Stimulated activated CD4-positive, alpha-beta T cell treated with anti-CD3 and anti-CD28 coated beads, Interleukin-15, amount 100 ng/mL, for 1 hour (primary cell): ENCODE measurements at places on chromosomes 4 and X.
A peak's percentile ranks its signal among the peaks of the same experiment; 100 is the strongest.

GRCh38 chr4:89434364-89434988, 126.9 kb upstream of the GPRIN3 start:
- no peak for DNase-seq

- DNase-seq: no peak
Observed at GRCh38 chrX:17030092-17030491, 83.6 kb downstream of the REPS2 start.

- no peak for DNase-seq
Observed at GRCh38 chr4:8283631-8284121, 14.1 kb downstream of the HTRA3 start.

GRCh38 chrX:152861116-152861515, 30.3 kb downstream of the NSDHL start:
- DNase-seq: no peak

- no peak for DNase-seq
Observed at GRCh38 chrX:101685923-101686322, 26.3 kb upstream of the ARMCX2 start.

DNA sequence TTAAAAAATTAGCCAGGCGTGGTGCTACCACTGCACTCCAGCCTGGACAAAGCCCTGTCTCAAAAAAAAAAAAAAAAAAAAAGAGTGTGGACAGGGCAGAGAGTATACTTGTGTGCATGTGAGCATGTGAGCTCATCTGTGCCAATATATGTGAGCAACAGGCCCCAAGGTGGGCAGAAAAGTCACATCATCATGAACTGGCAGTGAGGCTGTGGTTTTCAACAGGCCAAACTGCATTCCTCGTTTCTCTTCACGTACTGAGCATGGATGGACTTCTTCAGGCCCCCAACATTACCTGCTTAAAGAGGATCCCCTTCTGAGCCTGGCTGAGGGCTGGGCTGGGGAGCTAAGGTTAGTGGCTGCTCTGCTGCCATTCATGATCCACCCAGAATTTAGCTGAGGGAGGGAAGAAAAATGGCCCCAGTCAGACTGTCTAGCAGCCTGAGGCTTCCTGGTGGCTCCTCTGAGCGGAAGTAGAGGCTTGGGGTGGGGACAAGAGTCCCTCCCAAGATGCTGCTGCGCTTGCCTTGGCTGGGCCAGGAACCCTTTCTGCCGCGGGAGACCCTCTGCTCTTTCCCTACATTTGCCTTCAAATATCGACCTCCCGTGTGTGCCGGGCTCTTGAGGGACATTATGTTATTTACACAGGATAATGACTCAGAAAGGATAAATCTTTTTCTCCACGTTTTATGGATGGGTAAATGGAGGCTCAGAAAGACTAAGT, 55.0 kb downstream of the DIPK2B start:
- DNase-seq: no peak

GRCh38 chr4:135934026-135934425, 1598.3 kb downstream of the PCDH18 start:
- DNase-seq: no peak

DNA sequence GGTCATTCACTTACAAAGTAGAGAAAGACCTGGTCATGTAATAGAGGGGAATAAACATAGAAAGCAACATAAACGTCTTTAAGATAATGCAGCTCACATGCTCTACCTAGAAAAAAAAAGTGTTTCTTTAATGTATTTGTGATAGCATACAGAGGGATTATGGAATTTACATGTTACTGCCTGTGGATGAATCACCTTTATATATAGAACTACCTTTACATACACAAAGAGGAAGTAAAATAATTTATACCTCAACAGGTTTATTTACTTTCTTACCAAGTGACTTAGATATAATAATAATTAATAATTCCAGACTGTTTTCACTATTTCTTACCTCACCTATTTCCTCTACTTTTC, 81.5 kb downstream of the PPP3CA start:
- no peak for DNase-seq

DNA sequence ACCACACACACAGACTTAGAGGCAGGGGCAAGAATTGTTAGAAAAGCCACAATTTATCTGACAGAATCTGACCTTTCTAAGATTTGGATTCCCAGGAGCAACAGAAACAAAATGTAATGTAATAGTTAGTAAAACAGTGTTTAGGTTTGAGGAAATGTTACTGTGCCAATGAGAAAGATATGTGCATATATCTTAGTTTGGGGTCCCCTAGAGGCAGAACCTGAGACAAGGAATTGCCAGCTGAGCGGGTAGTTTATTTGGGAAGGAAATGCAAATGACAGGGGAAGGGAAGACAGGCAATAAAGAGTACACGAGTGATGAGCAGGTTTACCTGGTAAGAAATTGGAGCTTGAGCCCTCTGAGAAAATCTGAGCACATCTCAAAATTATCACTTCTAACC, 31.3 kb upstream of the DDX53 start:
- DNase-seq: no peak

- no peak for DNase-seq
Observed at GRCh38 chrX:136021160-136021559, 35.9 kb downstream of the SLC9A6 start.

- DNase-seq: no peak
Observed at GRCh38 chrX:34956916-34957315, 14.3 kb downstream of the FAM47B start.

- no peak for DNase-seq
Observed at GRCh38 chr4:154744341-154744926, 634 bp downstream of the LRAT start.

- no peak for DNase-seq
Observed at GRCh38 chr4:169604131-169604900, 8.1 kb downstream of the NEK1 start.

GRCh38 chr4:40170588-40170987, 26.2 kb upstream of the RHOH start:
- no peak for DNase-seq

- DNase-seq: no peak
Observed at GRCh38 chr4:26916195-26916594, 55.6 kb downstream of the STIM2 start.

GRCh38 chr4:170248029-170248428, 158.3 kb upstream of the AADAT start:
- no peak for DNase-seq

DNA sequence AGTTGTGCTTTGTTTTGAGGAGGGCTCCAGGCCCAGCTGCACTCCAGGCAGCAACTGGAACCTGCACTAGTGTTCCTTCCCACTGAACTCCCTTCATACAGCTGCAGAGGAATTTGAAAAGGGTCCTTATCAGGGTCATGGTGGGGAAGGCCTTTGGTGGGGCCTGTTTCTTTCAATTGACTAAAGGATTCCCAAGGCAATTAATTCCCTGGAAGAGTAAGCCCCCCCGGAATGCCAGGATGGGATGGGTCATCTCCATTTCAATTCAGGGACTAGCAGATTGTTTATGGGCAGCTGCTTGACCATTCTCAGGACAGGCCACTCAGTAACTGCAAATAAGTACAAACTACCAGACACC, 45.3 kb downstream of the TSC22D3 start:
- DNase-seq: no peak

GRCh38 chr4:76897536-76898384, at the start of gene SOWAHB:
Gene SOWAHB, minus strand, starts transcription at chr4:76898144. Its CDS starts 295 bp downstream, at chr4:76897849.
- no peak for DNase-seq

DNA sequence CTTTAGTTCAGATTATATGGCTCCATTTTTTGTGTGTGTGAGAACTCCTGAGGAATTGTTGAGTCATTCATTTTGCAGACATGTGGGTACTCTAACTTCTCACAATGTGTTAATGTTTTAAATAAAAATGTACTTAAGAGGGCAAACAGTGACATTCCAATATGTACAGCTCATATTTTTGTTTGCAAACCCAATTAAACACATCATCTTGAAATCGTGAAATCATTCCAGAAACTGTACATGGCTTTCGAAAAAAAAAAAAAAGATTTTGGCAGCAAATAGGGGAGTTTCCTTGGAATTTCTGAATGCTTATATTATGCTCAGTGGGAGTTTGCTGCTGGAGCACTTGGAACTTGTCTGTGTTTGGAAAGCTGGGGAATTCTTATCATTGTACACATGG, 85.0 kb downstream of the HPGD start:
- no peak for DNase-seq

- no peak for DNase-seq
Observed at GRCh38 chrX:109954333-109954732, 48.6 kb upstream of the TMEM164 start.

GRCh38 chr4:180150818-180151217, 2092.4 kb upstream of the TENM3 start:
- no peak for DNase-seq

- DNase-seq: no peak
Observed at GRCh38 chr4:169189372-169189771, 81.4 kb downstream of the SH3RF1 start.

GRCh38 chrX:42524379-42524778, 253.6 kb downstream of the PPP1R2C start:
- no peak for DNase-seq

GRCh38 chrX:42109428-42109827, 186.1 kb upstream of the CASK start:
- DNase-seq: no peak

DNA sequence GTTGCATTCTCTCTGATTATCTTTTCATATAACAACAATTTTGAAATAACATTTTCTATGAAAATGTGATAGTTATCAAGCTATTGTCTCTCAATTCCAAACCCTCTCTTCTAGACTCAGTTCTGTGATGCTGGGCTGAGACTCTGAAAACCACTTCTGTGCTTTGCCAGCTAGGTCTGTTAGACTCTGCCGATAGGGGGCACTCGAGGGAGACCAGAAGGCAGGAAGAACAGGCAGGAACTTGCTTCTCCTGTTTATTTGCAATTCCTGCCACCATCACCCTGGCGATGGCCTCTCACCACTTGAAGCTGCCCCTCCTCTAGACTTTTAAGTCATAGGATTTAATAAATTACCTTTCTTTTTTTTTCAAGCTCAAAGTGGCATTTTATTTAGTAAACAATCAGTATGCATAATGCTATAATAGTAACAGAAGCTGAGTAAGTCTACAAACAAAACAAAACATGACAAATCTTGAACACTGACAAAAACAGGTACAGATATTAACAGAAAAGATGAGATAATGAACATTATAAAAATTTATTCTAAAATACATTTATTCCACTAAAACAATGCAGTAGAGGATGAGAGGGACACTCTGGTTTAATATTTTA, 49.7 kb downstream of the RASL11B start:
- peak; percentile 20 for DNase-seq

DNA sequence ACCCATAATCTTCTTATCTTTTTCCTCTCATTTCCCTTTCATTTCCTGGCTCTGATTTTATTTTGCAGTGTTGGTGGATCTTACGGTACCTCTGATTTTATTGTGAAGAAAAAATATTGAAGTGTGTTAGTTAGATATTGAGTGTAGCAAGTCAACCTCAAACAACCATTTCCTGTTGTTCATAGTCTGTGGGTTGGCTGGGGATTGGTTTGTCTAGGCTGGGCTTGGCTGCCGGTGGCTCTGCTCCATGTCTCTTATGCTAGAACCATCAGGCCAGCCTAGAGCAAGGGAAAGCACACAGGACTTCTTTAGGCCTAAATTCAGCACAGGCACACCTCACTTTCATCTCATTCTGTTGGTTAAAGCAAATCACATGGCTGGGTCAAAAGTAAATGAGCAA, 383.1 kb upstream of the LCORL start:
- no peak for DNase-seq

GRCh38 chr4:169253904-169254303, 16.9 kb downstream of the SH3RF1 start:
- DNase-seq: no peak

- DNase-seq: no peak
Observed at GRCh38 chr4:81884986-81885385, 413.3 kb upstream of the RASGEF1B start.

- DNase-seq: no peak
Observed at GRCh38 chr4:153530284-153530999, 64.3 kb downstream of the TMEM131L start.

DNA sequence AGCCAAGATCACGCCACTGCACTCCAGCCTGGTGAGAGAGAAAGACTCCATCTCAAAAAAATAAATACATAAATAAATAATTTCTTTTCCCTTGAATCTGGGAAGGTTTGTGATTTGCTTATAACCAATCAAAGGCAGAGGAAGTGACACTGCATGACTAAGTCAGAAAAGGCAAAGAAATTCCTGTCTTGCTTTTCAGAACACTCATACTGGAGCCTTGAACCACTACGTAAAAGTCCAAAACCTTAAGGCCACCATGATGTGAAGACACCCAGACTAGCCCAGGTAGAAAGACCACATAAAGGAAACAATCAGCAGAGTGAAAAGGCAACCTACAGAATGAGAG, 36.6 kb downstream of the TMEM156 start:
- no peak for DNase-seq

DNA sequence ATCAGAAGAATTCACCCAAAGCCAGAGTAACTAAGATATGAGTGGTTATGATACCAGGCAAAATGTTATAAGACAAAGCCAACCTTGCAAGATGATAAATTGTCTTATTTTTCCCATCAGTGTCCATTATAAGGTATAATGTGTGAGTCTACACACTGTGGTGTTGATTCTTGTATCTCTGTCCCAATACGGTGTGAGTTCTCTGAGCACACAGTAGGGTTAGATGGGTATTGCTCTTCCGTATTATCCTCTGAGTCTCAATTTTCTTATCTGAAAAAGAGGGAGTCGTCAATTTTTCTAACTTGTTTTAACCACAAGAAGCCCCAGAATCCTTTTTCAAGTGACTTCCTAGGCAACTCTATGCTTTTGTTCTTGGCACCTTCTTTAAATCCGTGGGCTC, 69.9 kb downstream of the HMGB2 start:
- no peak for DNase-seq

- DNase-seq: no peak
Observed at GRCh38 chr4:167100120-167100519, 134.2 kb downstream of the SPOCK3 start.

GRCh38 chrX:119429471-119429870, 30.3 kb downstream of the SLC25A43 start:
- DNase-seq: no peak

GRCh38 chrX:131745942-131746489, 202.1 kb downstream of the OR13H1 start:
- no peak for DNase-seq

DNA sequence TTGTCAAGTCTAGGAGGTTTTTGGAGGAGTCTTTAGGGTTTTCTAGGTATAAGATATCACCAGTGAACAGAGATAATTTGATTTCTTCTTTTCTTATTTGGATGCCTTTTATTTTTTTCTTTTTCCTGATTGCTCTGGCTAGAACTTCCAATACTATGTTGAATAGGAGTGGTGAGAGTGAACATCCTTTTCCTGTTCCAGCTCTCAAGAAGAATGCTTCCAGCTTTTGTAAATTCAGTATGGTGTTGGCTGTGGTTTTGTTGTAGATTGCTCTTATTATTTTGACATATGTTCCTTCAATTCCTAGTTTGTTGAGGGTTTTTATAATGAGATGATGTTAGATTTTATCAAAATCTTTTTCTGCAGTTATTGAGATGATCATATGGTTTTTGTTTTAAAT, 165.6 kb upstream of the WDFY3 start:
- no peak for DNase-seq

DNA sequence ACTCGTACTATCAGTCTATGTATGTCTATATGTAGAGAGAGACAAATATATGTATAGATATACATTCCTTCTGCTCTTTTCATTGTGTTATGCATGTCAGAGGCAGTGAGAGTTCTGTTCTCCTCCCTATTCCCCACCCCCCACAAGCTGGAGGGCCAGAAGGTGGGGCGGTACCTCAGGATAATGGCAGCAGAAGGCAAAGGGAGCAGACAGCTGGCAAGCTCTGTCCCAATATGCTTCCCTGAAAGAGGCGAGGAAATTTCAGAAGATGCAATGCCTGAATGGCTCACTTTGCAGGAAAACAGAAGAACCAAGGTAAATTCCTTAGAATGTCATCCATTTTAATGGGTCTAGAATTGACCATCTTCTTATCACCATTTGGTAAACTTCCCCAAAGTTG, 114.4 kb downstream of the NAA11 start:
- no peak for DNase-seq
